ENCODE measurements at places on chromosomes 3 and 15. TPM values are rescaled to one million over a fixed set of nuclear protein-coding genes. Genes with fewer than 3 reads are reported as not detected.

GRCh38 chr3:38354588-38355330 is 8.2 kb downstream of the XYLB start:
- DNase-seq = peak; percentile 33

DNA sequence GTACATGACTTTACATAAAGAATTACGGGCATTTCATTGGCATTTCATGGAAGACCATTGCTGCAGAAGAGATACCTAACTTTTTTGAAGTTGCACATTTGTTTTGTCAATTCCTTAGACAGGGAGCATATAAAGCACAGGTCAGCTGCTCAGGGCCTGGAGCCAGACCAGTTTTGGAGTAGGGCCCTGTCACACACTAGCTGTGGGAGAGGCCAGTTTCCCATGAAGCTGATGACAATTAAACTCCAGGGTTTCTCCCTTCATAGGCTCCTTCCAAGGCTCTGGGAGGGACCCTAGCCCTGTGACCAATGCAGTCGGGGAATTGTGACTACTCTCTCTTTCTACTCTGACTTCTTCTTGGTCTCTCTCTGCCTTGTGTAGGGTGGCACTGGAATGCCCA is 107.3 kb upstream of the SELENOK start:
- no peak for DNase-seq

DNA sequence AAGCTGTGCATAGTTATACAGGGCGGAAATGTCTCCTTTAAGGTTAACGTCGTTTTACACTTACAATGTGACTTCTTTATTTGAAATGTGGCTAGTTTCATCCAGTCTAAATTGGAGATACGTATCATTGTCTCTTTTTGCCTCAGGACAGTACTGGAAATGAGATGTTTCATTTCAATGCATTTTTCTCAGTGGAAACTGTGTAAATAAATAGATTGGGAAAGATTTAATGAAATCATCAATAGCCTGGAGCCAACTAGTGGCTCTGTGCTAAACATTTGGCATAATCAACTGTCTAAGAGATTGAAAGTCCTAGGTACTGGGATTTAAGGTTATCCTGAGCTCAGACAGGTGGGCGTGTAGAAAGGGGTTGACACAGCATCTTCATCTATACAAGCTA is 691.5 kb upstream of the CCDC54 start:
- DNase-seq = no peak

Gene SH3GL3
- not detected for total RNA-seq

DNA sequence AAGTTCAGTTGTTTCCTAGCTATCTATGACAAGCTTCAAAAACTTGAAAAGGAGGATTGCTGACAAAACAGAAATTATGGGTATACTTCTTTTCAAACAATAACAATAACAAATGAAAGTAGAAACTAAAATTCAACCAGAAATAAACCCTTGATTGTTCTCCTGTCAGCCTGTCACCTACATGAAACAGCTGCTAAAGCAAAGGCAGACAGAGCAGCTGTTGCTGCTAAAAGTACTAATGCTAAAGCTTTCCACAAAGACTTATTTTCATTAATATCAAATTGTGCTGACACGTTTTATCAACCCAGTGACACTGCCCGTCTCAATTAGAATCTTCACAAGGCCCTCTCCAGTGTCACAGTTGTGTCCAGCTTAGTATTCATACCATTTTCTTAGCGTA is 533.2 kb upstream of the GBE1 start:
- DNase-seq = no peak

DNA sequence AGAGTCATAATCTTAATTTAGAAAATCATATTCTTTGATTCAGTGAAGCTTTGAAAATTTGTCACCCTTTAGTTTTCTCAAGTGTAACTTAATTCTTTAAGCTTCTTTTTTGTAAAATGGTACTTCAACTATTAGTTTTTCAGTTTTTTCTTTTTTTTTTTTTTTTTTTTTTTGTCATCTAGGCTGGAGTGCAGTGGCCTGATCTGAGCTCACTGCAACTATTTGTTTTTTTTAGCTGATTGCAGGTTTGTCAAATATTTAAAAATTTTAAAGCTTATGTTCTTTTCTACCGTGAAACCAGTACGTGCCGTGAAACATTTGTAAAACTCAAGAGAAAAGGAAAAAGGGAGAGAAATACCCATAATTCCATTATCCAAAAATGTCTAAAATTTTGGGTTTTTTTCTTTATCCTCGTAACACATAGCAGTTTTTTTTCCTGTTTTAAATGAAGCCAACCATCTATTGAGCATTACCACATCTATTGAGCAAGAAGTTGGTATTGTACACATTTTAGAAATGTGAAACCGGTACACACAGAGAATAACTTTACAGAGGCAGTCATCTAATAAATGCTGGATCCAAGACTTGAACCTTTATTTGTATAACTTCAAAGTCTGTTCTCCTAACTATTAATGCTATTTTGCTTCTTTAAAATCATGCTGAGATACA is 25.7 kb downstream of the ECT2 start:
- DNase-seq = no peak

Gene ABHD10
- 20.9 TPM for total RNA-seq

GRCh38 chr15:59205839-59206622 is 612 bp upstream of the LDHAL6B start:
- no peak for DNase-seq

DNA sequence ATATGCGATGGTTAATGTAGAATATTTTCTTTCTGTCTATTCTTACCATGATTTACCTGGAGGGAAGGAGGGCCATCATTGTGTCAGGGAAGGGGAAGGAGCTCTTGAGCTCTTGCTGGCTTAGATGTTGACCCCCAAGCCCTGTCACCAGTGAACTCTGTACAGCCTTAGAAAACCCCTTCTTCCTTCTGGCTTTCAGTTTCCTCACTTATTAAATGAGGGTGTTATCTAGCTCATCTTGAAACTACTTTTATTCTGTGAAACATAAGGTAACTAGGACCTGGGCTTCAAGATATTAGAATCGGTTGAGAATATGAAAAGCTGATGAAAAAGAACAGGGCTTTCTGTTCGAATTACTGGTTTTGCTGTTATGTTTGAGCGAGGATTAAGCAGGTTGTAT is 25.1 kb upstream of the UTS2B start:
- DNase-seq = no peak

DNA sequence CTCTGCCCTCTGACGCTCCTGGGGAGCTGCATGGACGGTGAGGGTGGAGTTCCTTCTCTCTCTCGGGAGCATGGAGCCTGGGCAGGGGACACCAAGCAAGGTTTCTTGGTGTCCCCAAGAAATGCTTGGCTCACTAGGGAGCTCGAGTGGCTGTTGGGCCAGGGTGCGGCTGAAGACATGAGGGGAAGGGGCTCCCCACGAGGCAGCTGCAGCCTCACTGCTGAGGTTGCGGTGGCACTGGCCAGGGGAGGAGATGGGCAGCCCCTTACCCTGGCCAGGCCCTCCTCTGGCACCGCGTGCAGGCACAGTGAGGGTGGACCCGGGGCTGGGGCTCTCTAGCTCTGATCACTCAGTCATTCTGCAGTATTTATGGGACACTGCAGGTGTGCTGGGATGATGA is 43.5 kb upstream of the SLC41A3 start:
- no peak for DNase-seq

Gene ATP13A5
- total RNA-seq = not detected

DNA sequence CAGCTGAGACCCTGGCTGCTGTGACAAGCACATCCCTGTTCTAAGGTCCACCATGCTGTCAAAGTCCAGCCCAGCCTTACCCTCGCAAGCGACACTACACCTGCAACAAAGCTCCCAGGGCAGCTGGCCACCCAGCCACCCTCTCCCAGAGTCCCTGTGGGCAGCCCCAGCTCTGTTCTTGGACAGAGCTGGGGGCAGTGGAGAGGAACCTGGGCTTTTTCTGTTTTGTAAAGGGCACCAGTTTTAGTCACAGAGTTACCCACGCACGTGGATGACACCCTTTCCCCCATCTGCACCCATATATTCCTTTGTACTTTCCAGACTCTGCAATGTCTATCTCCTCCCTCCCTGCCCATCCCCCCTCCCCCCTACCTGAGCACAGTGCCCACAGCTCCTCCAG is 38.9 kb downstream of the ACAN start:
- DNase-seq = no peak

- DNase-seq = no peak
Observed at GRCh38 chr3:158773845-158774830, 27.7 kb upstream of the MFSD1 start.

GRCh38 chr3:18477620-18478019 is 52.5 kb upstream of the SATB1 start:
- DNase-seq = no peak

DNA sequence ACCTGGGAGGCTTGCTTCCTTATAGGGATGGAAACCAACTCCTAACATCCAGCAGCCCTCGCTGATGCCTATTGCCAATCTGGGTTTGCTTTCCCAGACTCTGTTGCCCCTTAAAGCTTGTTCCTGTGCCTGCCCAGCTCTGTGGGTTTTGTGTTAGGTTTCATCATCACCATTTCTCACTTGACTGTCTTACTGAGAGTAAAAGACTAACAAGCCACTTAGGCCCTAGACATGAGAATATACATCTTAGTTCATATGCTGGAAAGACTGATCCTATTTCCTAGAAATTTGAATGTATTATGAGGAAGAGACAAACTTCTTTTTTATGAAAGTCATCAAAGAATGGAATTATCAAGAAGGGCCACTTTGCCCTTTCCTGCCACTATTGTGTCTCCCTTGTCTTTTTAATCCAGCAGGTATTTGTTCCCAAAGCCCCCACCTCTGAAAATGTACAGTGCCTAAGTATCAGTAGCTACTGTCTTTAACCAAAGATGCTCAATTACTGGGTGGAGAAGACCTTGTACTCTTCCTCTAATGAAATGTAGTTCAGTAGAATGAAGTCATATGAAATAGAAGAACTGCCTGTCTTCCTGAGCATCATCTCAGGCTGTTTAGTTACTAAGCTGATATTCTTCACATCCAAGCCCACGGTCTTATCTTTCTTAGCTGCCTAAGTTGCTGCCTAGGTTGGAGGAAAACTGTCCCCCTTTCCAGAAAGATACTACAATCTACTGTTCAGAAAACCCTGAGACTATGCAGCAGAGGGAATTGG is 59.8 kb upstream of the ZPLD1 start:
- no peak for DNase-seq

DNA sequence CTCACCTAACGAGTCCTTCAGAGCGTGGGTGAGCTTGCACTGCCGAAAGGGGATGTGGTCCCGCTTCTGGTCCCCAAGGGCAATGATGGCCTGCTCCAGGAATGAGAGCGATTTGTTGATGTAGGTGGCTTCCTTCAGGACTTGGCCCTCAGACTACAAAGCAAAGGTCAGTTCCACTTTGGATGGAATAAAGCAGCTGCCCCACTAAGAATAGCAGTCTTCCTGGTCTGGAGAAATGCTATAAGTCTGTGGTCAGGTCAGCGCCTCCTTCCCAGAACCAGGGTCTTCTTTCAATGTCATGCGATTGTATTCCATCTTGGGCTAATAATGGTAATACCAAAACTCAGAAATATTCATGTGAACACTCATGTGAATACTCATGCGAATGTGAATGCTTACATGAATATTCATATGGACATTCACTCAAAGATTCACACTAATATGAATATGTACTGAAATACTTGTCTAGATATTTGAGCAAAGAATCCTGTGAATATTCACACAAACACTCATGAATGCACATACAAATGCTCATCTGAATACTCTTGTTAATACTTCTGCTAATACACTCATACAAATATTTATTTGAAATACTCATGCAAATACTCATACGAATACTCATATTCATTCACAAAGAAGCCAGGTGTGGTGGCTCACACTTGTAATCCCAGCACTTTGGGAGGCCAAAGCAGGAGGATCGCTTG is 16.7 kb downstream of the KIF9 start:
- DNase-seq = no peak

Gene SENP7
- 5.4 TPM for total RNA-seq

DNA sequence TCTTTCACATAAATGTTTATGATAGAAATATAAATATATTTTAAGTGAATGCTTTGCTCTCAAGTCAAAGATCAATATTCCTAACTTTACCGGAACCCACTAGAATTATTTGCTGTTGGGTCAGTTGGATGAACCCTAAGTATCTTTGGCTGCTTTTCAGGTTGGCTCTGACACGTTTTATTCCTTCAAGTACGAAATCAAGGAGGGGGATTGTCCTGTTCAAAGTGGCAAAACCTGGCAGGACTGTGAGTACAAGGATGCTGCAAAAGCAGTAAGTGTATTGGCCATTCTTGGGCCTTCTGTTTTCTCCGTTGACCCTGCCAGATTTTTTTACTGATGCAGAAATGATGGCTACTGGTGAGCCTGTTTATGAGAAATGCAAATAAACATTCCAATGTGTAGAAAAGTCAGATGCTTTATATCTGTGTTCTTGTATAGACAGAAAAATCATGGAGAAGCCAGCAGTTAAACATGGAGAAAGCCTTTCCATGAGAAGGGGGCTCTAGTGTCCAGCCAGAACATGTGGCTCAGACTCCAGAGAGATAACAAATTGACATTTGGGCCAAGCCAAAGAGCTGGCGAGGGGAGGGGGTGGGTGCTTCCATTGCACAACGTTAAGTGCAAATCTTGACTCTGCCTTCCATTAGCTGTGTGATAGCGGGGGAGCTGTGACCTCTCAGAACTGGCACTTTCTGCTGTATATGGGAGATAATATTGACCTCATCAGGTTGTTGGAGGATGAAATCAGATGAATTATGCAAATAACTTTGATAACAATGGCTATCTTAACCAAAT is 3.0 kb downstream of the KNG1 start:
- DNase-seq = no peak

- DNase-seq = no peak
Observed at GRCh38 chr3:40978442-40978841, 220.9 kb upstream of the CTNNB1 start.
